Stomach (tissue), 19 donors: ENCODE measurements at places on chromosomes 5 and 9. TPM values are rescaled to one million over a fixed set of nuclear protein-coding genes. Genes with fewer than 3 reads are reported as not detected.

Gene STK10
- polyA plus RNA-seq = 6.9 TPM

Gene LSM11
- 0.81 TPM for polyA plus RNA-seq

Gene RASGEF1C
- 0.20 TPM for polyA plus RNA-seq

Gene TUT7
- 11.9 TPM for polyA plus RNA-seq
